ENCODE measurements at places on chromosomes 11 and 22.

GRCh38 chr11:406796-407650 is 7.8 kb downstream of the SIGIRR start:
- DNase-seq = peak; percentile 93

- DNase-seq = no peak
Observed at GRCh38 chr11:71148716-71149115, 103.7 kb downstream of the SHANK2 start.

DNA sequence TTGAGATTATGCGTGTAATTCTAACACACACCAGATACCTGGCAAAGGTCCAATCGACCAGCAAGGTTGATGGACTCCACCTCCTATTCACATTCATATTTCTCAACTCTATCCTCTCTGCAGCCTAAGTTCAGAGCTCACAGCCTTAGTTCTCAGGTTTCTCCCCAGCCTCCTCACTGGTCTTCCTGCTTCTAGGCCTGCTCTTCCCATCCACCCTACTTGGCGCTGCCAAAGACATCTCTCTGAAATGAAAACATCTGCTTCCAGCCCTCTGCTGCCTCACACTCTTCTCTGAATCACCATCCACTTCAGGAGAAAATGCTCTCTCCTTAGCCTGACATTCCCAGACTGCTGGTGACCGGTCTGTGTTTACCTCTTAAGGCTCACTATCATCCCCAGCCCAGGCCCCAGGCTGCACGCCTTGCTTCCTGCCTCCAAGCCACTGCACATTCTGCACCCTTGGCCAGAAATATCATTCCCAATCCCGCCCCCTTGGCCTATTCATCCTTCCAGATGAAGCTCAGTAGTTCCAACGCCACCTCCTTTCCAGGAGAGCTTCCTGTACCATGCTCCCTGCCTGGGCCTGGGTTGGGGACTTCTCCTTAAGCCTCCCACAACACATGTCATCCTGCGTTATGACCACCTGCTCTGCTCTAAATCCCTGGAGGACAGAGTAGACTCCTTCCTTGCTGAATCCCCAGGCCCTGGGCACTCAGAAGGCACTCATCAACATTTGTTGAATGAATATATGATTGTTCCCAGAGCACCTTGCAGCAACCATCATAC is 3.5 kb downstream of the ARRB1 start:
- no peak for DNase-seq

- no peak for DNase-seq
Observed at GRCh38 chr11:95565724-95566141, 223.8 kb downstream of the FAM76B start.

DNA sequence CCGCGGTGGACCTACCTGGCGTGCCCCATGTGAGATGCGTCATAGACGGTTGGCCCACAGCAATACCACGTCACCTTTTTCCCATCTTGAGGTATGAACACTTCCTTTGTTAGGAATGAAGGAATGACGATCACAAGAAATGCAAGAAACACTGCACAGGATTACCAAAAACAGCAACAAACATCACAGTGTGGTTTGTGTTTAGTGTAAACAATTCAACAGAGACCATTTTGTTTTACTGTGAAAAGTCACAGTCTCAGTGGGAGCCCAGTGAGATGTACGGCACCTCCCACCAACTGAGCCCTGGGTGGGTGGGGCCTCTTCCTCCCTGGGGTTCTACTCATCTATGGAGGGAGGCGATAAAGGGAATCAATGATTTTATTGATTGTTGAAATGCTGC is 16.3 kb downstream of the CARS1 start:
- no peak for DNase-seq

- no peak for DNase-seq
Observed at GRCh38 chr11:94023856-94024255, 2.7 kb downstream of the HEPHL1 start.

DNA sequence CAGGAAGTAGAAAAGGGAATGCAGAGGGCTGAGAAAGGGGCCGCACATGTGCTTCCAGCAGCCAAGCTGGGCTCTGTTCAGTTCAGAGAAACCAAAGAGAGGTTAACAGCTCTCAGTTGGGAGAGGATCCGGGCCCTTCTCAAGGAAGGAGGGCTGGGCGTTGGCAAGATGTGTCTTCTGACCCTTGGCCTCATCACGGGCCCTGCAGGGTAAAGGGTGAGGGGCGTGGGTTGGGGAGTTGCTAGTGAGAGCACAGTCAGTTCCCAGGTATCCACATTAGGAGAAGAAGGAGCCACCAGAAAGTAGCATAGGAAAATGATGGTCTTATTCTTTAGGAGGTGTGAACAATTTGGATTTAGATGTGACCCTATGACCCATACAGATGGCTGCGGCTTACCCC is 73.0 kb downstream of the OSBP2 start:
- no peak for DNase-seq

GRCh38 chr11:78386215-78386941 is 31.2 kb downstream of the GAB2 start:
- DNase-seq = no peak

- DNase-seq = peak; percentile 46
Observed at GRCh38 chr22:30183861-30184278, 62.7 kb downstream of the LIF start.

- no peak for DNase-seq
Observed at GRCh38 chr22:46043816-46044620, 67.1 kb upstream of the WNT7B start.

- no peak for DNase-seq
Observed at GRCh38 chr11:2572491-2573239, 127.1 kb downstream of the KCNQ1OT1 start.

- peak; percentile 32 for DNase-seq
Observed at GRCh38 chr22:29907753-29908515, 25.0 kb downstream of the MTMR3 start.

- DNase-seq = no peak
Observed at GRCh38 chr11:93032580-93032979, 63.1 kb downstream of the MTNR1B start.

DNA sequence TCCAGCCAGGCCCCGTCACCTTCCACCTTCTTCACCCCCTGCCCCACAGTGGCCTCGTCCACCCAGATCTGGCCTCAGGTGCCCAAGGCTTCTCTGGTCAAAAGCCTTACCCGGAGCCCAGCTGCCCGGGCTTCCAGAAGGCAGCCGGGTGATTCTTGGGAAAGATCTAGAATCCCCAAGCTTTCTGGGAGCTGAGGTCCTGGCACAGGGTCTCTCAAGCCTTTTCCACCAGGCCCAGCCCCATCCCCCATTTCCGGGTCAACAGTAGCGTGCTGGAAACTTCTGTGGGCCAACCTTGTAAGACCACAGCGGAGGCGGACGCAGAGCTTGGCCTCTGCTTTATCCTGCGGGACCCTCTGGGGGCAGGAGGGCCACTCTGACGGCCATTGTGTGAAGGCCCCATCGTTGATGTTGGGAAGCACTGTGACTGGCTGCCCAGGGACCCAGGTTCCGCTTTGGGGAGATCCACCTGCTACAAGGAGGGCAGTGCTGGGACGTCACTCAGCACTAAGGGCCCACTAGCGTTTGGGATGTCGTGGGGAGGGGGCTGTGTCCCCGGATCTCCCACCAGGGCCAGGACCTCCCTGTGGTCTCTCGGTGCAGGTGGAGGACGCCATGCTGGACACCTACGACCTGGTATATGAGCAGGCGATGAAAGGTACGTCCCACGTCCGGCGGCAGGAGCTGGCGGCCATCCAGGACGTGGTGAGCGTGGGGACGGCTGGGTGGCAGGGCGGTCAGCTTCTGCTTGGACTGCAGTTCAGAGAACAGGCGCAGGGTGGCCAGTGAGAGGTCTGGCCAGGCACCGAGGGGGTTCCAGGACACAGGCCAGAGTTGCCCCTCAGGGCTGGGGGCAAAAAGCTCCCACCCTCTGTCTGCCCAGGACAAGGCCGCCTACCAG is 11.5 kb downstream of the TSPAN32 start:
- DNase-seq = no peak

DNA sequence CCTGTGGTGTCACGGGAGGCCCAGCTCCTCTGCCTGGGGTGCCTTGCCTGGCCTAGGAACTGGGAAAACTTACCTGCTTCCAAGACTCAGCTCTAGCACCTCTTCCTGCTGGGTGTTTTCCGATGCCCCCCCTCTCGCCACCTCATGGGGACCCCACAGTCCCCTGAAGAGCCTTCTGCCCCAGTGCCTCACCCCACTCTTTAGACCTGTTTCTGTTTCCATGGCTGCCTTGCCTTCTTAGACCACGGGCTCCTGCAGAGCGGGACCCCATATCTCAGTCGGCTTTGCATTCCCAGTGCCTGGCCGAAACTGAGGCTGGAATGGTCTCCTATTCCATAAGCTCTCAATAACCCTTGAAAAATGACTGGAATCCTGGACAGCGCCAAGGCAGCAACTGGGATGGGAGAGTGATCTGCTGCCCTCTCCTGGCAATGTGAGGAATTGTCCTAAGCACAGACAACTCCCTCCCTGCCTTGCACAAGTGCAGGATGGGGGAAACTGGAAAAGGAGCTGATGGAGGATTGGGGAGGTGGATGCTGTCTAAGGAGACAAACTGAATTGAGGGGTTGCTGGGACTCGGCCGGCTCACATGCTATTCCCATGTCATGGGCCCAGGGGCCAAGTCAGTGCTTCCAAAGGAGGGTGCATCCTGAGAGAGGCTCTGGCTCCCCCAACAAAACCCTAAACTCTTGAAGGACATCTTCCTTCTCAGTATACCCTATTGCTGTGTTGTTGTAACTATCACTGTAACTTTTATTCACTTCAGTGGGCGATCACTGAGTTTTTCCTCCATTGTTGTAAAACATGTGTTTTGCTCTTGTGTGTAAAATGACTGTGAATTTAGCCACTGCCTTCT is 26.6 kb upstream of the IL17RA start:
- peak; percentile 43 for DNase-seq
